Osteoblast (primary cell): ENCODE measurements at places on chromosomes 7 and 10. TPM values are rescaled to one million over a fixed set of nuclear protein-coding genes. Genes with fewer than 3 reads are reported as not detected.

The ADCK2 gene
- total RNA-seq, result 25.3 and 28.6 TPM in 2 replicates

The LIPM gene
- total RNA-seq, result not detected in 2 replicates

The CYP26C1 gene
- total RNA-seq, result under 0.01 TPM in 2 replicates

The PRR15 gene
- total RNA-seq, result 1.1 and 1.2 TPM in 2 replicates

The TYW1B gene
- 2.1 and 2.2 TPM in 2 replicates for total RNA-seq

The ABCC2 gene
- 1.5 and 1.8 TPM in 2 replicates for total RNA-seq

The CTTNBP2 gene
- total RNA-seq, result 1.1 and 2.9 TPM in 2 replicates

The SYNPO2L gene
- total RNA-seq, result under 0.01 TPM in 1 of 2 replicates, not detected in the other

The MMRN2 gene
- 1.1 and 3.5 TPM in 2 replicates for total RNA-seq

The CLDN4 gene
- 0.36 and 0.59 TPM in 2 replicates for total RNA-seq

The CYP3A4 gene
- total RNA-seq, result not detected in 2 replicates

The CCDC172 gene
- not detected in 2 replicates for total RNA-seq

The ATOH7 gene
- total RNA-seq, result under 0.01 TPM in 1 of 2 replicates, not detected in the other

The ERVW-1 gene
- total RNA-seq, result not detected in 2 replicates

The SSMEM1 gene
- not detected in 2 replicates for total RNA-seq

The CEP41 gene
- 9.1 and 9.8 TPM in 2 replicates for total RNA-seq

The TMEM213 gene
- total RNA-seq, result not detected in 2 replicates

The PON3 gene
- 0.72 and 0.88 TPM in 2 replicates for total RNA-seq

The HECW1 gene
- 2.9 and 6.5 TPM in 2 replicates for total RNA-seq

The EMX2 gene
- 0.88 and 1.4 TPM in 2 replicates for total RNA-seq

The SFRP4 gene
- 151 and 205 TPM in 2 replicates for total RNA-seq

The INHBA gene
- total RNA-seq, result 97.8 and 107 TPM in 2 replicates

The TLX1 gene
- not detected in 2 replicates for total RNA-seq

The OR2A5 gene
- not detected in 2 replicates for total RNA-seq

The HOXA1 gene
- total RNA-seq, result 0.72 and 1.5 TPM in 2 replicates

The SEMA3D gene
- 0.59 and 0.72 TPM in 2 replicates for total RNA-seq

The C10orf90 gene
- total RNA-seq, result 0.59 and 0.72 TPM in 2 replicates

The MEOX2 gene
- 3.8 and 4.7 TPM in 2 replicates for total RNA-seq

The TET1 gene
- total RNA-seq, result 3.8 and 4.0 TPM in 2 replicates

The DNAJB12 gene
- total RNA-seq, result 48.0 and 52.5 TPM in 2 replicates

The MTG1 gene
- total RNA-seq, result 28.3 and 31.5 TPM in 2 replicates

The SLC26A3 gene
- total RNA-seq, result not detected in 2 replicates

The RADIL gene
- total RNA-seq, result 0.29 and 1.1 TPM in 2 replicates

The ACSM6 gene
- not detected in 2 replicates for total RNA-seq

The LRGUK gene
- 0.72 and 0.88 TPM in 2 replicates for total RNA-seq

The TCAF2 gene
- total RNA-seq, result 1.8 and 2.5 TPM in 2 replicates

The HYAL4 gene
- total RNA-seq, result not detected in 2 replicates

The OR6V1 gene
- total RNA-seq, result not detected in 2 replicates

The GPR15LG gene
- total RNA-seq, result not detected in 2 replicates

The AKR1C2 gene
- total RNA-seq, result 38.6 and 46.0 TPM in 2 replicates

The ZNF503 gene
- 18.5 and 19.4 TPM in 2 replicates for total RNA-seq

The LMBR1 gene
- 39.4 and 44.8 TPM in 2 replicates for total RNA-seq

The PDK4 gene
- total RNA-seq, result 0.36 and 0.59 TPM in 2 replicates

The NKX6-2 gene
- not detected in 2 replicates for total RNA-seq

The CPA2 gene
- not detected in 2 replicates for total RNA-seq

The COG5 gene
- 29.7 and 51.0 TPM in 2 replicates for total RNA-seq

The SFTPA1 gene
- total RNA-seq, result not detected in 2 replicates

The FOXI2 gene
- total RNA-seq, result not detected in 2 replicates

The RSPH10B gene
- under 0.01 TPM in 1 of 2 replicates, not detected in the other for total RNA-seq

The COL17A1 gene
- under 0.01 TPM in 2 replicates for total RNA-seq

The TPK1 gene
- total RNA-seq, result 6.9 and 9.4 TPM in 2 replicates

The LRCH4 gene
- 14.5 and 18.0 TPM in 2 replicates for total RNA-seq

The LRRC72 gene
- total RNA-seq, result not detected in 2 replicates
